Activated T-cell treated with anti-CD3 and anti-CD28 coated beads, Interleukin-2, amount 50 U/mL, for 4 hours (primary cell): ENCODE measurements at places on chromosomes 7 and 10. TPM values are rescaled to one million over a fixed set of nuclear protein-coding genes. Genes with fewer than 3 reads are reported as not detected.

INA gene
- total RNA-seq: 0.32 TPM

GIMAP2 gene
- total RNA-seq: 19.8 TPM

HTR5A gene
- not detected for total RNA-seq

MSRB2 gene
- total RNA-seq: 0.99 TPM

KLLN gene
- total RNA-seq: 0.43 TPM

BMPER gene
- not detected for total RNA-seq

CALML3 gene
- total RNA-seq: not detected

LBX1 gene
- total RNA-seq: not detected

MKI67 gene
- 5.4 TPM for total RNA-seq

AKR1D1 gene
- total RNA-seq: not detected

ATOH7 gene
- total RNA-seq: not detected
